HFFc6 (cell line): ENCODE measurements at places on chromosomes 5 and 9. TPM values are rescaled to one million over a fixed set of nuclear protein-coding genes. Genes with fewer than 3 reads are reported as not detected.

Gene MELK
- total RNA-seq, result 16.6 to 35.3 TPM (median 28.8 TPM) in 3 replicates

Gene MUSK
- total RNA-seq, result 0.14 TPM in 1 of 2 replicates, not detected in the other

Gene SV2C
- not detected in 3 replicates for total RNA-seq

Gene THBS4
- total RNA-seq, result 0.23 to 0.71 TPM (median 0.37 TPM) in 3 replicates

Gene COL27A1
- total RNA-seq, result 22.4 to 24.0 TPM (median 23.0 TPM) in 3 replicates

Gene OR1Q1
- not detected in 3 replicates for total RNA-seq

Gene APBB3
- total RNA-seq, result 11.3 and 11.8 TPM in 2 replicates

Gene ACTBL2
- not detected in 2 replicates for total RNA-seq

Gene PCA3
- not detected in 2 replicates for total RNA-seq

Gene ACTL7A
- not detected in 2 replicates for total RNA-seq

Gene CSNK1A1
- 261 to 299 TPM (median 288 TPM) in 3 replicates for total RNA-seq

Gene ZSWIM6
- total RNA-seq, result 9.4 to 12.8 TPM (median 10.1 TPM) in 3 replicates

Gene FOXD4L3
- total RNA-seq, result not detected in 3 replicates
